Suppressor macrophage treated with lipopolysaccharide for 1 hour (primary cell): ENCODE measurements at places on chromosomes 3 and 15.
A peak's percentile ranks its signal among the peaks of the same experiment; 100 is the strongest.

DNA sequence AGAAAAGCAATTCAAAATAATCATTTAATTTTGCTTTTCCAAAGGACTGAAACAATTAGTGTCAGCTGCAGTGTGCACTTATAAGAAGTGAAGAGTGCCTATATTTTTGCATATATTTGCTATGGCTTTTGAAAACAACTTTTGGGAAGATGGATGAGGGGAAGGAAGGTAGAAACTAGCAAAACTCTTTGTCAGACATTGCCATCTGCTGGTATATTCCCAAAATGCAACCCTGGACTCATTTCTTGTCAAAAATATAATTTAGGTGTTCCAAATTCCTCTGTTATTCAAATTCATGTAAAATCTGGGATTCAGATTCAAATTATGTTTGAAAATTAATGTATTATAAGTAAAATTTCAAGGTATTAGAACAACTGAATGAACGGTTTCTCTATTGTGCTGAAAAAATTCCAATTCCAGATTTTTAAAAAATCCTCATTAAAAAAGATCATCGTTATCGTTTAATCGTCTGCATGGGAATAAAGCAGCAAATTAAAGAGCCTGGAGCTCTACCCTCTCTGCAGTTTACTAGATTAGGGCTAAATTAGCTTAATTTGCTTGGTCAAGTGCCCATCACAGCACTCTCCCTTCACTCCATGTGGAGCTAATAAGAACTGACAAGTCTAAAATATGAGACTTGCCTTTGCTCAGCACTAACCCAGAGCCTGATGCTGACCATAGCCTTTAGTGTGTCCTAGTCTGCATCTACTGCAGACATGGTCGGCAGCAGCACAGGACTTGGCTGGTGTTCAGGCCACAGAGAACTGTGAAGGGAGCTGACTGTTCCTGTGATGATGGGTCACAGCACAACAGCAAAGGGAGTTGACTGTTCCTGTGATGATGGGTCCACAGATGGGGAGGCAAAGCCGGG is 67.9 kb upstream of the MITF start:
- DNase-seq: peak; percentile 83

DNA sequence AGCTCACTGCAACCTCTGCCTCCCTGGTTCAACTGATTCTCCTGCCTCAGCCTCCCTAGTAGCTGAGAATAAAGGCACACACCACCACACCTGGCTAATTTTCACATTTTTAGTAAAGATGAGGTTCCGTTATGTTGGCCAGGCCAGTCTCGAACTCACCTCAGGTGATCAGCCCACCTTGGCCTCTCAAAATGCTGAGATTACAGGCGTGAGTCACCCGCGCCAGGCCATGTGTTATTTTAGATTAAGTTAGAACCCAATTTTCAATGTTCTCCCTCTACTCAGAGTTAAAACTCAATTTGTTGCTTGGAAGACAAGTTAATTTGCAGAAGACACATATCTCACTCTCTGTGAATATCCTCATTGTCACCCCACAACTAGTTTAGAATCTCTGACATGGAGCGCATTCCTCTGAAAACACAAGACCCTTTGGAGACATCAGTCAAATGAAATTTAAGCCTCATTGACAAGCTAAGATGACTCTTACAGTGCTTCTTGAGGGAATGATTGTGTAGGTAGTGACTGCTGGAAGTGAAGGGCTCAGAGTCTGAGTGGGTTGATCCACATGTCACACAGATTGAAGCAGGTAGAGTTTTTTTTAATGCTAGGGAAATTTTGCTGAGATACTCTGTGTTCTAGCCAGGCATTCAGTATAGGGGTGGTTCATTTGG is 60.6 kb upstream of the FRMD4B start:
- DNase-seq: no peak

GRCh38 chr3:50124052-50124799 is 30.9 kb upstream of the SEMA3F start:
- DNase-seq: no peak

DNA sequence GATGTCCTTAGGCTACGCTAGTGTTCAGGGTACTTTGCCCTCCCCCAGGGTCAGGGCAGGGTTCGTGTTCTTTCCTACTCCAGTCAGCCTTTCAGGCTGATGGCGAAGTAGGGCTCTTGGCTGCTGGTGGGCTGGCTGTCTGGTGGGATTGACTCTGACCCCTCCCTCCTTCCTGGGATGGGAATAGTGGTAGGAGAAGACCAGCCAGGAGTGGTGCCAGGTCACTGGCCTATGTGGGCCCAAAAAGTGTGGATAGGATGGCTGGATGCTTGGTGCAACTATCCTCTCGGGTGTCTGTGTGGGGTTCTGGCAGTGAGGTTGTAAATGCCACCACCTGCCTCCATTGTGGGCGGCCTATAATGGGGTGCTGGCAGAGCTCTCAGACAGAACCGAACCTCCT is 20.4 kb upstream of the EXOG start:
- no peak for DNase-seq

- no peak for DNase-seq
Observed at GRCh38 chr3:184595726-184596125, 34.1 kb downstream of the EPHB3 start.

- no peak for DNase-seq
Observed at GRCh38 chr3:143535994-143536784, 312.1 kb downstream of the SLC9A9 start.
